ENCODE measurements at places on chromosomes 3 and 15. TPM values are rescaled to one million over a fixed set of nuclear protein-coding genes. Genes with fewer than 3 reads are reported as not detected.

Gene SRGAP3
- 15.7 TPM for total RNA-seq

Gene CD86
- total RNA-seq, result 3.7 TPM

Gene FEZF2
- total RNA-seq, result not detected

Gene CACNA2D2
- 1.0 TPM for total RNA-seq

Gene IL12A
- total RNA-seq, result 0.52 TPM

Data from skeletal muscle tissue (tissue), 5 donors.